ENCODE measurements at places on chromosomes 5 and 9. TPM values are rescaled to one million over a fixed set of nuclear protein-coding genes. Genes with fewer than 3 reads are reported as not detected.

Gene SOX30
- not detected for total RNA-seq

Gene C5orf58
- total RNA-seq = not detected

Gene RNF14
- total RNA-seq = 72.8 TPM

Gene TMEM215
- under 0.01 TPM for total RNA-seq

Gene CREBRF
- 16.4 TPM for total RNA-seq

Gene WDR31
- total RNA-seq = 0.29 TPM

Gene GRM6
- total RNA-seq = not detected

Gene ELOVL7
- not detected for total RNA-seq

Gene FEM1C
- total RNA-seq = 18.8 TPM

Gene PCDHB7
- total RNA-seq = 0.57 TPM

Gene CDKN2B-AS1
- total RNA-seq = 4.2 TPM

Gene IL5
- not detected for total RNA-seq

Gene FAM169A
- under 0.01 TPM for total RNA-seq

Gene POLE3
- 63.3 TPM for total RNA-seq

Gene SLC6A18
- not detected for total RNA-seq

Gene ADAMTSL1
- 63.9 TPM for total RNA-seq

Gene PCDHGA6
- 7.2 TPM for total RNA-seq

Gene MEIKIN
- total RNA-seq = not detected

Gene SPINK13
- total RNA-seq = not detected

Gene GABRA1
- not detected for total RNA-seq

Gene PCDHGA12
- total RNA-seq = 12.0 TPM

Gene SLC6A3
- not detected for total RNA-seq

Gene PRUNE2
- 6.5 TPM for total RNA-seq

Gene SLC34A3
- not detected for total RNA-seq

Gene FST
- 1.9 TPM for total RNA-seq

Gene NOXA1
- total RNA-seq = 2.0 TPM

Gene IFNK
- total RNA-seq = not detected

Gene DND1
- total RNA-seq = not detected

Gene PCDHA9
- under 0.01 TPM for total RNA-seq

Gene GRIN1
- total RNA-seq = 0.10 TPM

Gene PTPRD
- 51.9 TPM for total RNA-seq

Data from vein endothelial cell (primary cell).